ENCODE measurements at places on chromosomes 3 and 15.

DNA sequence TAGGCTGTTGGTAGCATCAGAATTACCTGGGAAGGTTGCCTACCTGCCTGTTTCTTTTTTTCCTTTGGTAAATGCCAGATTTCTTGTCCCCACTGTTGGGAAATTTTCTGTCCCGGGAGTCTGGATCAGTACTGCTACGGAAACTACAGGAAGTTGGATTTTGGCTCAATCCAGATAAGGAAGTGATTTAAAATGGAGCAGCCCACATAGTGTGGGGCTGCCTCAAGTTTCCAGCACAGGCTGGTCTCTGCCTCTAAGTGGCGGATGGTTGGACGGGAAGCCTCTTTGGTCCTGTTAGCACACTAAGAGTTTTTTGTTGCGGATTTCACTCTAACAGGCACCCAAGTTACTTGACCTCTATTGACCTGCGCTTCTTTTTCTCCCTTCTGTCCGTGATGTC lies 54.7 kb downstream of the EEFSEC start:
- no peak for DNase-seq

DNA sequence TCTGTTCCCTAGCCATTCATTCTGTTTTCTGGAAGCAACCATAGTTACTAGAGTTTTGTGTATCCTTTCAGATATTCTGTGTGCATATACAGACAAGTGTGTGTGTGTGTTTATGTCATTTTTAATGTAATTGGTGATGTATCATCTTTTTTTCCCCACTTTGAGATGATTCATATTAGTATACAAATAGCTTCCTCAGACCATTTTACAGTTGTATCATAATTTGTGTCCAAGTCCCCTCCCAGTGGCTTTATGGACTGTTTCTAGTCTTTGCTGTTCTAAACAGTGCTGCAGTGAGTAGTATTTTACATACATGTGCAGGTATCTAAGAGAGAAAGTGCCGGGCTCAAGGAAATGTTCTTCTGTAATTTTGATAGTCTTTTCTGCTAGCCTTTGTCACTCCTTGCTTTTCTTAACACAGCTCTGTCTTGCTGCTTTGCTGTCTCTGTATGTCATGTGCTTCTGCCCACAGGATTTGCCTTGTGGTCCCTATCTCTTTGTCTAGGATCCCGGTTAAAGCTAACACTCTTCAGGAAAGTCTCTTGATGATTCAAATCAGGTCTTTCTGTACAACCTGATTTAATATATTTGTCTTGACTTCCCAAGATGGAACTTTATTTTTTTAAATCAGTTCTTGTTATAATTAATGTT lies 31.5 kb upstream of the FBXL22 start:
- no peak for DNase-seq

GRCh38 chr15:44909423-44909822 lies 47.1 kb upstream of the TERB2 start:
- no peak for DNase-seq

GRCh38 chr15:93645594-93645993 lies 556.6 kb upstream of the RGMA start:
- no peak for DNase-seq

GRCh38 chr3:177836671-177837070 lies 639.4 kb upstream of the TBL1XR1 start:
- DNase-seq, result no peak

- DNase-seq, result no peak
Observed at GRCh38 chr3:23075496-23075895, 127.6 kb upstream of the UBE2E2 start.

Measured in effector CD4-positive, alpha-beta T cell (primary cell).